GM04503 (cell line): ENCODE measurements at places on chromosomes 13 and 19.

- DNase-seq: no peak
Observed at GRCh38 chr13:96684469-96684868, 309.8 kb downstream of the OXGR1 start.

DNA sequence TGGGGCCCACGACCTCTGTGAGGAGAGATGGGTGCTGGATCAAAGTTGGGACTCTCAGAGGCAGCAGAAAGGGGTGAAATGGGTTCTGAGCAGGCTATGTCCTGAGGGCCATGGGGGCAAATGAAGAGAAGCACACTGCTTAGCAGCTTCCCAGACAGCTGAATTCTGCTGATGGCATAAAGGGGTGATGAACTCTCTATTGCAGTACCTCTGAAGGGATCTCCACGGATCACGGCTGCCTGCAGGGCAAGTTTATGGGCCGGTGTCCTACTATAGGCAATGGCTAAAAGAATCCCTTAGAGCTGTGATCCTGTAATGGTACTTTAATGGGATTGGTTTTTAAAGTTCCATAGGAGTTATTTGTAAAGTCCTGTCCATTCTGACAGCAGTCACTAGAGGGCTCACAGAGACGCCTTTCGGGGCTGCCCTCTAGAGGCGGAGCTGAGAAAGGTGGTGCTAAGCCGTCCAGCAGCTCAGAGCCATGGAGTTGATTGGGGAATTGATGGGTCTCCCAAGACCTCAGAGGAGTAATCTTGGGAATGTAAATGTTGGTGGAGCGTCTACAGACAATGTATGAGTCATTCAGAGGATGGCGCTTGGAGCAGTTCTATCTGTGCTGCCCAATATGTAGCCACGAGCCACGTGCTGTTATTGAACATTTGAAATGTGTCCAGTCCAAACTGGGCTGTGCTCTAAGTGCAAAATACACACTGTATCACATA, 287.3 kb downstream of the COG6 start:
- peak; percentile 14 for DNase-seq

DNA sequence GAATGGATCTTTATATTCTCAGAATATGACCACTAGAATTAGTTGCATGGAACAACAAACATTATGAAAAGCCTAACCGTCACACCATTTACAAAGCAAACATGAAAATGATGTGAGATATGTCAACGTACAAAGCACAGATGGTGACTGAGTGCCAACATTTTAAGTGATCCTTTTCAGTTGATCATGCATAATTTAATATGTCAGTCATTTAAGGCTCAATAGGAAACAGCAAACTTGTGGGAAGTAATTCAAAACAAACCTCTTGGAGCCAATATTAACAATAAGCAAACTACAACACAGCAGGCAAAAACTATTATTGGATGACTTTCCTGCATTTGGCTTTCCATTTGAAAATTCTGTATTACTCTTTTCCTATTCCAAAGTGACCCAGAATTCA, 277.6 kb downstream of the SLITRK6 start:
- DNase-seq: no peak

- DNase-seq: no peak
Observed at GRCh38 chr19:39090881-39091280, 6.7 kb downstream of the ACP7 start.

GRCh38 chr13:77412116-77412635, 85.3 kb upstream of the MYCBP2 start:
- DNase-seq: no peak

- DNase-seq: no peak
Observed at GRCh38 chr13:20525144-20525600, 485 bp downstream of the CRYL1 start.

DNA sequence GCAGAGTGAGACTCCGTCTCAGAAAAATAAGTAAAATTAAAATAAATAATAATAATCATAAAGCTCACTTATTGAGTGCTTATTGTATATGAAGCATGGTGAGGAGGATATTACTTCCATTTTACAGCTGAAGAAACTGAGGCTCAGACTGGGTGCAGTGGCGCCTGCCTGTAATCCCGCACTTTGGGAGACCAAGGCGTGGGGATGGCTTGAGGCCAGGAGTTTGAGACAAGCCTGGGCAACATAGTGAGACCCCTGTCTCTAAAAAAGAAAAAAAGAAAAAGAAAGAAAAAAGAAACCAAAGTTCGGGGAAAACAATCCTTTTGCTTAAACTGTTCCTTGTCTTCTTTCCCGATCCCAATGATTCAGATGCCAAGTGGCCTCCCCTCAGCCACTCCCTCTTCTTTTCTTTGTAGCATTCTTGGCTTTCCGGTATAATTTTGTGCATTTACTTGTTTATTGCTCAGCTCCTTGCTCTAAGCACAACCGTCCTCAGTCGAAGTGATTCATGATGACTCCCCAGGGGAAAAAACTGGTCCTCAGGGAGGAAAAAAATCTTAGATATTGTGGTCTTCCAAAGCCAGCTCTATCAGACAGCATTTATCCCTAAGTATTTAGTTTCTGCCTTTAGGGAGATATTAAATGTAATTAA, 965 bp upstream of the EIF3G start:
- DNase-seq: peak; percentile 87

- DNase-seq: no peak
Observed at GRCh38 chr13:103451656-103452055, 385.4 kb upstream of the SLC10A2 start.

DNA sequence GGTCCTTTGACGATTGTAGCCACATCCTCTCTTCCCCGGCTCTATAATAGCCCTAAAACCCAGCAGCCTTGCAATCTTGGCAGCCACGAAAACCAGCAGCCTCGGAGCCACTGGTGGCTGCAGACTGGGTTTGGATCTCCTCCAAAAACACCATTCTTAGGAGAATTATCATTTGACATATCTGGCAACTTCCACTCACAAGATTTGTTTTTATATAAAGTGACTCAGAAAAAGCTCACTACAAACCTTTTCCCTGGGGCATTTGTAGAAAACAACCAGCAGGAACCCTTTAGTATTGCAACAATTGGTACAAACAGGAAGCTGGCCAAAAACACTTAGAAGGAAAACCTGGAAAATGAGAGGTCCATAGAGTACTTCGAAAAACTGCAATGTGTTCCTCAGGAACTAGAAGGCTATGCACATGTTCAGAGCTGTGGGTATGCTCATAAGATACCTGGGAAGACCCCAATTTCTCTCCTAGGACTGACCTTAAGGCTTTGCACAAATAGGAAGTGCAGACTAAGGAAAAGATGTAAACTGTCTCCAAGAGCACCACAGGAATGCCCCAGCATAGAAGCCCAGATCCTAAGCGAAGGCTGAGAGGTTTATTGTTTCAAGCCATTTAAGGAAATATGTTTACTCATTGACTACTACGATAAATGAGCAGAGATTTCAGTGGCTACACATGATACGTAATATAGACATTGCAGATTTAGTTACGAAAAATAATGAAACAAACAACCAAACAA, 71.2 kb downstream of the MYO16 start:
- no peak for DNase-seq

DNA sequence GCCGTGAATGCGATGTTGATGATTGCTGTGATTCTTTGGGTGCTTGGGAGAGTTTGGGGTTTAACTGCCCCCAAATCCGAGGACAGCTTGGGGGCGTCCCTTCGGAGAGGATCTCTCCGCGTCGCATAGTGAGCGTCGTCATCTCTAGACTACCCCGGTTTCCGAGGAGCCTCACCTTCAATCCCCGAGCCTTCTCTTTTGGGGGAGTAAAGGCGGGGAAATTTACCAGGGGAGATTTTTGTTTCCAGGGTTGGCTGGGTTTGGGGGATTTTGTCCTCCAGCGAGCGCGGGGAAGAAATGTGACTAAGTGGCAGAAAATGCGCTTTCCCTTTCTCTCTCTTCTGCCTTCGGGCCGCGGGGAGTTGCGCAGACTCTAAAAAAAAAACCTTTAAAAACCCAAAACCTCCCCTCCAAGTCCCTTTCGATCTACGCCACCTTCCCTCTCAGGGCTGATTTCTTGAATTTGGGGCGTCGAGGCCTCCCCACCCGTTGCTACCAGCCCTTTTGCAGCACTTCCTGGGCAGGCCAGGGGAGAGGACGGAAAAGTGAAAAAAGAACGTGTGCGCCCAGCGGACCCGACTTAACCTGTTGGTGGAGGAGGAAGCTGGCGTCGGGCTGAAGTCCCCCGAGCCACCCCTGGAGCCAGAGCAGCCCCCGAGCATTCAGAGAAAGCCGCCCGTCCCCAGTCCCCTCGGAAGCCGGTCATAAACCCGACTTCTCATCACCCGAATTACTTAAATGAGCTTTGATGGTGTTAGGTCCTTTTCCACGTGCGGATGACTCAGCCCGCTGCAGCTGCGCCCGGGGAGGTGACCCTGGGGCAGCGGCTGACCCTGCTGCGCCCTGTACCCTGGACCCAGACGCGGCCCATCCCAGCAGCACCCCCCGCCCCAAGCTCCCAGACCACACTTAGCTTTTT, 17.7 kb downstream of the NFIX start:
- DNase-seq: no peak

- no peak for DNase-seq
Observed at GRCh38 chr19:1136201-1136600, 32.4 kb downstream of the GPX4 start.
